AG09319 (cell line): ENCODE measurements at places on chromosomes 2 and 18.

- no peak for DNase-seq
Measured at GRCh38 chr18:50320719-50321118, 33.2 kb upstream of the CXXC1 start.

DNA sequence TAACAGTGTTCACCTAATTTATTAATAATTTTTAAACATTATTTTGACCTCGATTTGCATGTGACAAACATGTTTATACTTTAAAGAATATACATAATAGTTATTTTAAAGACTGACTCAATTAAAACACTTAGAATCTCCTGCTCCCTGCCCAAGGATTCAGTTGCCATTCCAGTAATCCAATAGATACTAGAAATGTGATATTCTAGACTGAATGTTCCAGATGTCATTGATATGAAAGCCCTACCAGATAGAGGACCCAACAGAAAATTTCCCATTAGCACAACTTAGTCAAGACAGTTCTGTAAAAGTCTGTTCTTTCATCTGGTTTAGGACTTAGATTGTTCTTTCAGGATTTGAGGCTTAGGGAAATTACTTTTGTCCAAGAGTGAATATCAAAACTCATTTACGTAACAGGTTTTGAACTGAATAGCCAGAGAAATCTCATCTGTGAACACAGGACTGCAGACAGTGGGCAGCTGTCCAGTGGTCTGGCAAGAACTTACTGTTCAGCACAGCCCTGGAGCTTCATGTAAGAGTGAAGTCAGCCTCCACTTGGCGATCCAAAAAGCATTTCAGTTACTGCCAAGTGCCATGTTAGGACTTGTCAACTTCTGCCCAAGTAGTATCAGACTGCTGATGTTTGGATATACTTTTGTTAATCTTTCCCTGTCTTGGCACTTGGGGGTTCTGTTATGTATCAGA lies 77.5 kb downstream of the OSBPL6 start:
- DNase-seq, result peak; percentile 24

- DNase-seq, result no peak
Measured at GRCh38 chr2:239662413-239663120, 261.7 kb upstream of the HDAC4 start.

DNA sequence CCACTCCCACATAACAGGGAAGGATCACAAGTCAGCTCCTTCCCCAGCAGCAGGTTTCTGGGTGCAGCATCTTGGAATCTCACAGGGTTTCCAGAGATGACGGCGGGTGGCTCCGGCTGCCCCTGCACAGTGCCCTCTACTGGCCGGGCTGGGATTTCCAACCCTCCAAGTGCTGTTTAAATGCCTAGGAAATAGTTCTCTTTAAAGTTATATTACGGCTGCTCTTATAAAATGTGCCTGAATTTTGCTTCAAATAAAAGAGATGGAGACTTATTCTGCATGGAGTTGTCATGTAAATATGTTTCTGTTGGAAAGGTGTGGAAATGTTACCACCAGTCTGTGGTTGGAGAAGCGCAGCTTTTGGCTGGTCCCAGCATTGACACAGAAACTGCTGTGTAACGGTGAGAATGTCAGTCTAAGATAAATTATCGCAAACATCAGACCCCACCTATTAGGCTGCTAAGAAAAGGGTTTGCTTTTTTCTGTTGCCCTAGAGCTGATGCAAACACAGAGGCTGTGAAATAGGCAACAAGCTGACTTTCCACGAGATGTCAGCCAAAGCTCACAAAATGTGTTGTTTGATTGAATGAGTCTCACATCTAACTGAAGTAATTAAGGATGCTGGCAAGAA lies 3.3 kb upstream of the HJURP start:
- no peak for DNase-seq

DNA sequence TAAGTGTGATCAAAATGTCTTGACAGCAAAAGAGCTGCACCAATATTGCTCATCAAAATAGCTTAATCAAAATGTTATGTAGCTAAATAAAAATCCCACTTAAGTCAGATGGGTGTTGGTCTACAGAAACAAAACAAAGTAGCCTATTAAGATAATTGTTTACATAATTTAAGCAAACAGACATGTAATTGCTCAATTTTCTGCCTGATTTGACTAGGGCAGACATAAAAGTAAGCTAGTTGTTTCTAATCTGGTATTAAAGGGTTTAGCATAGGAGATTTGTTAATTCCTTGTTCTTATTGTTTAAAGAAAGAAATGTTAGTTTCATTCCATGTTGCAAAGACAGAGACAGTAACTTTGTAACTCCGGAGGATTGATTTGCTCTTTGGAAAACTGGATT lies 11.5 kb upstream of the FEZ2 start:
- no peak for DNase-seq
